Neural progenitor cell (in vitro differentiated cells): ENCODE measurements at places on chromosomes 7 and 10.

- DNase-seq = no peak
- H3K4me1 ChIP-seq = peaks cover 7% of the 10 kb centered on the region
- H3K36me3 ChIP-seq = no peaks in the 10 kb centered on the region
- no peaks in the 10 kb centered on the region for H3K27me3 ChIP-seq
- no peak overlapping the region for H3K4me3 ChIP-seq
These were observed 400.1 kb downstream of the PARD3 start for GRCh38 chr10:34415039-34415438.

- DNase-seq = no peak
- H3K4me3 ChIP-seq = no peak overlapping the region
- H3K27ac ChIP-seq = no peak overlapping the region
- no peaks in the 10 kb centered on the region for H3K4me1 ChIP-seq
- no peaks in the 10 kb centered on the region for H3K36me3 ChIP-seq
These were observed 12.7 kb downstream of the LOXL4 start for GRCh38 chr10:98255146-98255877.

DNA sequence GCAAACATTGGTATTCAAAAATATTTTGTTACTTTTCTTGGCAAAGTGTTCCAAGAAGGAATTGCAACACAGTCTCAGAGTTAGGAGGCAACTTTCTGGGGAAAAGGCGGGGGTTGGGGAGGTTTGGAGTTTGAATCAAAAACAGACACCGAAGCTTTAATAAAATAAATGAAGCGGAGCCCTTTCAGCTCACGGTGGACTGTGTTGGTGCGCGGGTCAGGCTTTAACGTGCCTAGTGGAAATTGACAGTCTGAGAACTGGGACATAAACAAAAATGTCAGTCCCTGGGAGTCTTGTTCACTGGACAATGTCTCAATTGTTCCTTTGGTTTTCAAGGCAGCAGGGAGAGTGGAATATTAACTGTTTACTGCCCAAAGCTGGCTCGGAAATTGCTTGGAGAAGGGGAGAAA, 109.3 kb downstream of the TCF7L2 start:
- H3K4me1 ChIP-seq = peaks cover 84% of the 10 kb centered on the region
- no peaks in the 10 kb centered on the region for H3K27me3 ChIP-seq
- H3K36me3 ChIP-seq = no peaks in the 10 kb centered on the region
- H3K27ac ChIP-seq = peak overlapping the region; percentile 85
- DNase-seq = peak; percentile 49
- peak overlapping the region; percentile 28 for H3K4me3 ChIP-seq

GRCh38 chr7:118182593-118183427, 1.2 kb upstream of the LSM8 start:
- DNase-seq = no peak
- H3K27ac ChIP-seq = no peak overlapping the region
- peak overlapping the region; percentile 95 for H3K4me3 ChIP-seq
- H3K36me3 ChIP-seq = peaks cover 25% of the 10 kb centered on the region
- no peaks in the 10 kb centered on the region for H3K27me3 ChIP-seq

DNA sequence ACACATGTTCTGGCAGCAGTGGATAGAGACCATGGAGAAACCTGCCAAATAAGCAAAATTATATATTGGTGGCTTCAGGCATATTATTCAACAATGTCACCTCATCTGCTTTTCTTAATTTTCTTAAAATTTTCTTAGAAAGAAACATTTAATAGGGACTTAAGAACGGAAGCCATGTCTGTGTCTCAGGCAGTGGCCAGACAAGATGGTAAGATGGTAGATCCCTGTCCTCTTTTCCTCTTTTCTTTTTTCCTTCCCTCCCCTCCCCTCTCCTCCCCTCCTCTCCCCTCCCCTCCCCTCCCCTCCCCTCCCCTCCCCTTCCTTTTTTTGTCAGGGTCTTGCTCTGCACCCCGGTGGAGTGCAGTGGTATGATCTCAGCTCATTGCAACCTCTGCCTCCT, 24.2 kb upstream of the ICA1 start:
- no peak overlapping the region for H3K4me3 ChIP-seq
- H3K27ac ChIP-seq = no peak overlapping the region
- DNase-seq = no peak
- H3K27me3 ChIP-seq = no peaks in the 10 kb centered on the region

DNA sequence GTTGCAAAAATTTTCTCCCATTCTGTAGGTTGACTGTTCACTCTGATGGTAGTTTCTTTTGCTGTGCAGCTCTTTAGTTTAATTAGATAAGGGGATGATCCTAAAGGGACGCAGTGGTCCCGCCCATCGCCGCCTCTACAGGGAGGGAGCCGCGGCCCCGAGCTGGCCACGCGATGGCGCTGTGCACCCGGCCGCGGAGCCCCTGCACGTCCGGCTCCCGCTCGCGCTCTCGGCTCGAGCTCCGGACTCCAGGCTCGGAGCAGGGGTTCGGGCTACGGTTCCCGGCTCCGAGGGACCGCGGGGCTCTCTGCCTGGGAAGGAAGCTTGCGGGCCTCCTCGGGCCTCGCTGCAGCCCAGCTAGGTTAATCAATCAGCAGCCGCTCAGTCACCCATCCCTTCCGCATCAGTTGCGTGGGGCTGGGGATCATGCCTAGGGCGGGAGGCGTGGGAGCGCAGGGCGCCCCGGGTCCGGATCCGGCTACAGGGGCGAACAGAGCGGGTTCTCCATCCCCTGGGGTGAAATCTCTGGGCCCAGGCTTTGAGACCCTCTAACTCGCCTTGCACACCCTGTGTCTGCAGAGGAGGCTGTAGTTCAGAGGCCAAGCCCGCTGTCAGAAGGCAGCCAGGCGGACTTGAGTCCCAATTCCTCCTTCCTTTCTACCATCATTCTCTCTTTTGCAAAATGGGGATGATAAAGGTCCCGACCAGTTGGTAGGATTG, 97.9 kb downstream of the WDR11 start:
- peaks cover 23% of the 10 kb centered on the region for H3K4me1 ChIP-seq
- no peak overlapping the region for H3K27ac ChIP-seq
- H3K36me3 ChIP-seq = no peaks in the 10 kb centered on the region
- peaks cover 27% of the 10 kb centered on the region for H3K27me3 ChIP-seq
- H3K4me3 ChIP-seq = peak overlapping the region; percentile 57

- H3K4me1 ChIP-seq = no peaks in the 10 kb centered on the region
- DNase-seq = no peak
- no peak overlapping the region for H3K27ac ChIP-seq
- no peak overlapping the region for H3K4me3 ChIP-seq
These were observed 491.1 kb upstream of the GHITM start for GRCh38 chr10:83648201-83648600.

DNA sequence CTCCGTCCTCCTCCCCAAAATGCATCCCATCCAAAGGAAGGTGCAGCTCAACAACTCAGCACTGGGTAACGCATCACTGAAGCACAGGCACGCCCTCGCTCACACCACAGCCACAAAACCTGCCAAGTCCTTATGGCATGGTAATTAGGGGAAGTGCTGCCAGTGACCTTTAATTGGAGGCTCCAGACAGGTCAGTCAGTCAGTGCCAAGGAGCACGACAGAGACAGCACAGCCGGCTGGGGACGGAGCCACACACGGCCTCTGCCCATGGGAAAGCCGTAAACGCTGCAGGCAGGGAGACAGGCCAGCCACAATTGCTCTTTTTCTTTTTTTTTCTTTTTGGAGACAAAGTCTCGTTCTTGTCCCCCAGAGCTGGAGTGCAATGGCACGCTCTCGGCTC, 146.5 kb downstream of the MAD1L1 start:
- H3K4me1 ChIP-seq = peaks cover 7% of the 10 kb centered on the region
- DNase-seq = no peak
- H3K36me3 ChIP-seq = no peaks in the 10 kb centered on the region
- H3K27ac ChIP-seq = no peak overlapping the region
- no peaks in the 10 kb centered on the region for H3K27me3 ChIP-seq
- no peak overlapping the region for H3K4me3 ChIP-seq

DNA sequence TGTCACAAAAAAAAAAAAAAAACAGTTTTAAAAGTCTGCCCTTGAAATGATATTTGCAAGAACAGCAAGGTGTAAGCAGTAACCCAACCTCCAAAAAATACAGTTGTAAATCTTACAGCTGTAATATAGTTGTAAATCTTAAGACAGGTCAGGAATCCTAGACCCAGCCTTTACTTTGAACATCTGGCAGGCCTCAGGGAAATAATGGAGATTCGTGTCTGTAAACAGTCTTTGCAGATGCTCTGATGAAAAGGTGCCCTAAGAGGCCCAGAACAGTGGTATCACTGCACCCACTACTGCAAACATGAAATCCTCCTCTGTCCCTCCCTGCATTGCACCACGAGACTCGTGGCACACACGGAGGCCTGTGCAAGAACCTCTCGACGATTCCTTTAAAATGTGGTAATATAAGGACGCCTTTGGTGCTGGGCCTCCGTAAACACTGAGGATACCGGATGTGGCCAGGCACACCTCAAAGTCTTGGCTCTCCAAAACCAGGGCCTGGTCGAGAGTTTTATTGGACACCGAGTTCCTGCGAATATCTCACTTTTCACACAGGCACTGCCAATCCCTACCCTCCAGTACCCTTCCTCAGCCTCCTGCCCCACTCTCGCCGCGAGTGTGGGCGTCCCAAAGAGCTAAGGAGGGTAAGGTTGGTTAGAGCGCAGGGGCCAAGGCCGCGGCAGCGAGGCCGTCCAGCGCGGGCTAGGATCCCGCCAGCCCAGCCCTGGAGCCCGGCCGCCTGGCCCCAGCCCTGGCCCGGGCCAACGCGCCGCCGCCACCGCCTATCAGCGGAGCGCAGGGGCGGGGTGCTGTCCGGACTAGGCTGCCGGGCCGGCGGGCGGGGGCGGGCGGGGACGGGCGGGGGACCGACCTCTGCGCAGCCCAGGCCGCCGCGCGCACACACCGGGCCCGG, at the start of gene REEP3:
Gene REEP3, plus strand, starts transcription at position 902 of the 916 bp plus-strand sequence. CDS start 145 bp downstream, outside the sequence.
- no peaks in the 10 kb centered on the region for H3K36me3 ChIP-seq
- DNase-seq = peak; percentile 90
- H3K27me3 ChIP-seq = no peaks in the 10 kb centered on the region
- peak within 1 kb of the TSS; percentile 99 for H3K27ac ChIP-seq

GRCh38 chr7:132240262-132240661, 336.0 kb downstream of the PLXNA4 start:
- no peaks in the 10 kb centered on the region for H3K36me3 ChIP-seq
- DNase-seq = no peak
- no peak overlapping the region for H3K27ac ChIP-seq
- H3K27me3 ChIP-seq = no peaks in the 10 kb centered on the region

- H3K4me1 ChIP-seq = peaks cover 9% of the 10 kb centered on the region
- no peaks in the 10 kb centered on the region for H3K36me3 ChIP-seq
- no peak for DNase-seq
- H3K4me3 ChIP-seq = no peak overlapping the region
- H3K27ac ChIP-seq = no peak overlapping the region
- H3K27me3 ChIP-seq = no peaks in the 10 kb centered on the region
These were observed 145.6 kb downstream of the GLCCI1 start for GRCh38 chr7:8114175-8114574.
